ENCODE measurements at places on chromosomes 6 and 20.
A peak's percentile ranks its signal among the peaks of the same experiment; 100 is the strongest.

DNA sequence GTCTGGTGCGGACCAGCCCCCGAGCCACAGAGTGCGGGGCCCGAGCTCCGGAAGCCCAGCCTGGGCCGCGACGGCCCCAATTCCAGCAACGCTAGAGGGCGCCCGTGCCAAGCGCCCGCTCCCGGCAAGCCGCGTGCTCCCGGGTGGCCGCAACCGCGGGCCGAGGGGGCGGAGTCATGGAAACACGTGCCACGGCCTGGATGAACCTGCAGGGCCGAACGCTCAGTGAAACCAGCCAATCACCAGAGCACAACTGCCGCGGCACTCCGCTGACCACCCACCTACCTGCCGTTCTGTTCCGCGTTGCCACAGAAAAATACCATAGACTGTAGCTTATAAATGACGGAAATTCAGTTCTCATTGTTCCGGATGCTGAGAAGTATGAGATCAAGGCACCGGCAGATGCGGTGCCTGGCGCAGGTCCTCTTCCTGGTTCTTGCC, 85.7 kb upstream of the FOXC1 start:
- DNase-seq = peak; percentile 57

- no peak for DNase-seq
Observed at GRCh38 chr6:89862273-89862672, 32.0 kb upstream of the GJA10 start.

DNA sequence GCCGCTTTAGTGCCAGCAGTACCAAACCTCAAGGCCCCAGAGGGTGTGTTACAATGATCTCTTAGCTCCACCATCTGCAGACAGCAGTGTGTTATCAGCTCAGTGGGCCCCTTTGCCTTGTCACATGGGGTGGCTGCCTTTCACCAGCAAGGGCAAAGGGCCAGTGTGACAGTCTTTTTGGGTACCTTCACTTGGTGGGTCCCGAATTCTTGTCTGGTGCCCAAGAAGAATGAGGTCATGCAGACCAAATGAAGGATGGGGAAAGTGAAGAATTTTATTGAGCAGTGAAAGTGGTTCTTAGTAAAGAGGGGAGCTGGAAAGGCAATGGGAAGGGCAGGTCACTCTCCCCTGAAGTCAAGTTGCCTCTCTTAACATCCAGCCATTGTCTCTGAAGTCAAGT, 2.9 kb upstream of the SMIM28 start:
- DNase-seq = no peak

- DNase-seq = no peak
Observed at GRCh38 chr6:98581705-98582104, 252.7 kb upstream of the POU3F2 start.

DNA sequence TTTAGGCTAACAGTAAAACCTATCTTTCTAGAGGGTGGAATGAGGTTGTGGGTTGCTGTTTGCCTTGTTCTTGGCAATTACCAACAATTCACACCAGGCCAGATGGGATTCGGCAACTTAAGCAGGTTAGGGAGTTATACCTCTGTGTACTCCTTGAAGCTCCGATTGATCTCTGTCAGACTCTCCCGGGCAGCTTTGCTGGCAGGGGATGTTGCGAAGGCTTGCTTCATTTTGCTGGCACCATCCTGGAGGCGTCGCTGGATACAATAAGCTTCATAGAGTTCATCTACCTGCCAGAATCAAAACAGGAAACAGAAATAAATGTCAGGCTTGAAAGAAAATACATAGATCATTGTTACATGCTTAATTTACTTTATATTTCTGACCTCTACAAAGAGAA, 66.4 kb upstream of the ARMH2 start:
- no peak for DNase-seq

- no peak for DNase-seq
Observed at GRCh38 chr6:106849676-106850332, 124.7 kb downstream of the CD24 start.

DNA sequence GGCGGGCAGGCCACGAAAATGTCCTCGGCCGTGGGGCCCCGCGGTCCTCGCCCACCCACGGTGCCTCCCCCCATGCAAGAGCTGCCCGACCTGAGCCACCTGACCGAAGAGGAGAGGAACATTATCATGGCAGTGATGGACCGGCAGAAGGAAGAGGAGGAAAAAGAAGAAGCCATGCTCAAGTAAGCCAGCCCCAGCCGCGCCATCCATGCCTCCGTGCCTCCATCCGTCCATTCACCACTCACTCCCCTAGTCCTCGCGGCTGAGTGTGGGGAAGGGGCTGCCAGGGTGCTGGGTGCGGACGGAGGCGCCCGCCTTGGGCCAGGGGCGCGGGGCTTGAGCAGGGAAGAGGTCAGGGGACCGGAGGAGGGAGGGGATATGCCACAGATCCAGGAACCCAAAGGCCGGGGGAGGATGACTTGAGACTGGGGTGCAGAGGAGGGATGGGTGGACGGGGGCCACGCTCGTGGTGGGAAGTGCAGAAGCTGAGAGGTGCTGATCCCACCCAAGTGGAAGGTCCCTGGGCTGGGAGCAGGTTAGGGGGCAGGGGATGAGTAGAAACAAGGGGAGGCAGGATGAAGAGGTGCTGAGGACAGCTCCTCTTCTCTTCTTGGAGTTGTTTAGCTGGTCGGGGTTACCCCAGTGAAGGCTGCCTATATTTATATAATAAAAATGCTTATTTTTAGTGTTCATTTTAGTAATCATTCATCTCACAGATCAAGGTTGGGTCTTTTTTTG, 825 bp downstream of the RIMS1 start:
- no peak for DNase-seq

DNA sequence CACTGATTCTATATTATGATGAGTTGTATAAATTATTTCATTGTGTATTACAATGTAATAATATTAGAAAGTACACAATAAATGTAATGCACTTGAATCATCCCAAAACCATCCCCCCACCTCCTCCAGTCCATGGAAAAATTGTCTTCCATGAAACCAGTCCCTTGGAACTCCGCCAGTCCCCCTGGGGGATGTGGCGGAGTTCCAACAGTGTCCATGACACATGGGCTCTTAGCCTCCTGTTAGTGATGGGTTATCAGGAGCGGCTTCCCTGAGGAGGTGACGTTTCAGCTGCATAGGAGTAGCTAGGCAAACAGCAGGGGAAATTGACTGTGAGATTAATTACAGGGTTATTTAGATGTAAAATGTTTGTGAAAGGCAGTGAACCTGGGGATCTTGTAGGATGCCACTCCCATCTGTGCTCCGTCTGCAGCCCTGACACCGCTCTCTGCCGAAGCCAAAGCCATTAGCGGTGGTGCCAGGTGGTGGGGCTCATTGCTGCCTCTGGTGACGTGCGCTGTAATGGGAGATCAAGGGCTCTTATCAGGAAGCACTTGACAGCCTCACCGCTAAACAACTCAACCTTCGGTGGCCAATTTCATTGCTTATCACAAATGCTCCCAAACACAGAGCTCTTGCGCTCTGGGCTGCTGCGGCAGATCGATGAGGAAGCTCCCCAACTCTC, 81.6 kb upstream of the MC3R start:
- DNase-seq = no peak

DNA sequence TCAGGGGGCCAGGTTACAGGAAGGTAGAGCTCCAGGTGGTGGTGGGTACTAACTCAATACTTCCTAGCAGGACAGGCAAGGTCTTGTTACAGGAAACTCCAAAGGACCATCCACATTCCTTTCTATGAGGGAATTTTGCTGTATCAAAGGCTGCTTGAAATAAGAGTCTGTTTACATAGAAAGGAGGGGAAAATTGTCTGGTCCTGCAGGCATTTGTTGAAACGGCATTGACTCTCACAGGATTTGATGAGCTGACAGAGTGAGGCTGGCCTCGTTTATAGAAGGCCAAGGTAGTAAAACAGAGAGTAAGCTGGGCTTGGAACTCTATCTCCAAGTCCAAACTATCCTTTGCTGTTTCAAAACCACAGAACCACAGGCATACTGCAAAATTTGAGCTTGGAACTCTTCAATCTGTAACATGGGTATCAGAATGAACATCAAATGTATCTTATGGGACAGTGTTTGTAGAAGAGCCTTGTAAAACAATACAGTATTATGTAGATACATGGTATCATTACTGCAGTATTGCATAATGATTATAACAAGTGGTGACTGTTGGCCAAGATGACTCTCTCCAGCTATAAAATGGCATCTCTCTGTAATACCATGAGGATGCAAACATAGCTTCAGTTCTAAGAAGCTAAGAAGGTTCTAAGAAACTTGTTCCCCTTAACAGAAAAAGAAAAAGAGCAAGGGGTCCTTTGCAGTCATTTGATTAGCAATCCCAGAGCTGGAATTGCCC, 61.5 kb downstream of the TRAM2 start:
- DNase-seq = no peak

GRCh38 chr20:5660346-5660745, 89.9 kb upstream of the SHLD1 start:
- DNase-seq = no peak

- no peak for DNase-seq
Observed at GRCh38 chr6:124962639-124963415, 590 bp downstream of the RNF217 start.

- DNase-seq = no peak
Observed at GRCh38 chr6:84242265-84242664, 14.8 kb upstream of the CEP162 start.

GRCh38 chr20:57004416-57004815, 262.0 kb downstream of the BMP7 start:
- no peak for DNase-seq

- DNase-seq = no peak
Observed at GRCh38 chr6:44428682-44429081, 41.2 kb downstream of the CDC5L start.

GRCh38 chr6:113701552-113702254, 155.4 kb upstream of the MARCKS start:
- no peak for DNase-seq

DNA sequence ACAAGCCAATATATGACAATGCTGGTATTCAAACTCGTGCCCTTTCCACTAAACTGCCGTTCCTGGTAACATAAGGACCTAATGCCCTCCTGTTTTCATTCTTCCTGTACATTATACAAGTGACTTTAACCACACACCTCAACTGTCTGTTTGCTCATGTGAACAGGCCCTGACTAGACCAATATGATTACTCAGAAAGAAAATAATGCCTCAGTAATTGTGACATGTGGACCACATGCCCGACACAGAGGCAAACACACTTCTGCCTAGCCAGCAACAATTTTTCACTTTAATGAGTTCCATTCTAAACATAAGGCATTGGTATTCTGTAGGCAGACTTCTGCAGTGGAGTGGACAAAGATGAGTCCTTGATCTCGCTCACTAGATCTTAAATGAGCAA, 30.0 kb downstream of the SLC22A16 start:
- no peak for DNase-seq

DNA sequence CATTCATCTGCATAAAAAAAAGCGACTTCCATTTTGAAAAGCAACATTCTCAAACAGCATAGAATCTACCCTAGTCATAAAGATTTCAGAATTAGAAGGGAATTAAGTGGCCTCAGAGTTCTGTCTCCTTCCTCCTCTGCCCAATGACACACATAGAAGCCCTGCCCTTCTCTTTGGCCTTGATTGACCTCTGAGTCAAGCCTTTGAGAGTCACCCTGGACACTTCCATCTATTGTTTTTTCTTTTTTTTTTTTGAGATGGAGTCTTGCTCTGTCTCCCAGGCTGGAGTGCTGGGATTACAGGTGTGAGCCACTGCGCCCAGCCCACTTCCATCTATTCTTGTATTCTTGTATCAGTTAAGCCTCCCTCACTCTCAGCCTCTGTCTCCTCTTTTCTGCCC, 44.8 kb upstream of the CTNNBL1 start:
- DNase-seq = no peak

GRCh38 chr20:805713-806112, 27.8 kb upstream of the FAM110A start:
- no peak for DNase-seq

DNA sequence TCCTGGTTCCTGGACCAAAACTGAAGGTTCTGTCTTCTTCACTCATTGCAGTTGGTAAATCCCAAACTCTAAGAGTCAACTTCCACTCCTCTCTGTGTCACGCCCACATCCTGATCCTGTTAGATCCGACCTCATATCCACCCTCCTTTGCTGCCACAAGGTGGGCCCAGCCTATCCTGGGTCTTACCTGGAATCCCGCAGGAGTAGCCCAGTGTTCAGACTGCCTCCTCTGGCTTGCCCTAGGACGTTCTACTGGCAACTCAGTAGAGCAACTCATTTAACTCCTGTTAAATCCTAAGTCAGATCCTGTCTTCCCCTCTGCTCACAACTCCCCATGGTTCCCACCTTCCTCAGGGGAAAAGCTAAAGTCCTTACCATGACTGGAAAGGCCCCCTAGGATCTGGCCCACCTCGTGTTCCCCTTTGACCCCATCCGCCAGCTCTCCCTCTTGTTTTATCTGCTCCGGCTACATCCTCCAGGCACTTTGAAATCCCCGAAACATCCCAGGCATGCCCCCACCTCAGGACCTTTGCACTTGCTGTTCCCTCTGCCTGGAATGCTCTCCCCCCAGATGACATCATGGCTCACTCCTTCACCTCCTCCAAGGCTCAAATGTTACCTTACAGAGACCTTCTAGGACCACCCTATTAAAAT, 43.9 kb downstream of the TFEB start:
- no peak for DNase-seq

- no peak for DNase-seq
Observed at GRCh38 chr6:25458485-25458884, 179.3 kb downstream of the CARMIL1 start.

- no peak for DNase-seq
Observed at GRCh38 chr6:90691823-90692222, 105.0 kb upstream of the MAP3K7 start.

DNA sequence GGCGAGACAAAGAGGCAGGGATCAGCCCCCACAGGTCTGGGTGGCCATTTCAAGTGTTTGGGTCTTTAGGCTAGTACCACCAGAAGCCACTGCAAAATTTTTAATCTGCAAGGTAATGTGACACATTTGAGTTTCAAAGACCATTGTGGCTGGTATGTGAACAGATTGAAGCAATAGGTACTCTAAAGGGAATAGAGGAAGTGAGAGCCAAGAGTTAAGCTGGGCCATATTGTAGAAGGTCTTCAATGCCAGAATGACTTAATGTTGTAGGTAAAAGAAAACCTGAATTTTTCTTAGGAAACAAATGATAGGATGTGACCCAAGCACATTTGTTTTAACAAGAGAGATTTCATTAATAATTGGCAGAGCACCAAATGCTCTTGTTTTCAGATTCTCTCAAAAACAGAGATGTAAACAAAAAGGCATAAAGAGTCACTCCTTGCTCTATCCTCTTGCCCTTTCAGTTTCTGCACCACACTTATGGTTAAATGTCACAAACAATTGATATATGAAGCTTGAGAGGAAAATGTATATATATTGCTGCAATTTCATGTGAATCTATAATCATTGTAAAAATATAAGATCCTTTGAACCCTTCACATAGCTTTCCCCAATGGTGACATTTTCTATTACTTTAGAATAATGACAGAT, 307.1 kb upstream of the PLN start:
- no peak for DNase-seq

DNA sequence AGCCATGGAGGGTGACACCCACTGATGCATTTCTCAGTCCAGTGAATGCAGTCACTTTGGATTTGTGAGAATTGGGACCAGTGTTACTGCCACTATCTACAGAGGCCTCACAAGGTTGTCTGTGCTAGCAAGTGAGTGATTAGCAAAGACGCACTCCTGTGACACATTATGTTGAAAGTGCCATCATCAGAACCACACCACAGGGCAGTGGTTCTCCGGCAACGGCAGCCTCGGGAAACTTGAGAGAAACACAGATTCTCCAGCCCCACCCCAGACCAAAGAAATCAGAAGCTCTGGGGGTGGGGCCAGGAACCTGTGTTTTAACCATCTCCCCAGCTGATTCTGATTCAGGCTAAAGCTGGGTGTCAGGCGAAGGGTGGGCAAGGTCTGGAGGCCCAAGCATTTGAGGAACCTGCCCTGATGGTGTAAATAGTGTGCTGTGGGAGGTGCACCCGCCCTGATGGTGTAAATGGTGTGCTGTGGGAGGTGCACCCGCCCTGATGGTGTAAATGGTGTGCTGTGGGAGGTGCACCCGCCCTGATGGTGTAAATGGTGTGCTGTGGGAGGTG, 39.9 kb downstream of the TMEM242 start:
- no peak for DNase-seq

All from NCI-H1048 (cell line).